ENCODE measurements at places on chromosomes 1 and 21.

DNA sequence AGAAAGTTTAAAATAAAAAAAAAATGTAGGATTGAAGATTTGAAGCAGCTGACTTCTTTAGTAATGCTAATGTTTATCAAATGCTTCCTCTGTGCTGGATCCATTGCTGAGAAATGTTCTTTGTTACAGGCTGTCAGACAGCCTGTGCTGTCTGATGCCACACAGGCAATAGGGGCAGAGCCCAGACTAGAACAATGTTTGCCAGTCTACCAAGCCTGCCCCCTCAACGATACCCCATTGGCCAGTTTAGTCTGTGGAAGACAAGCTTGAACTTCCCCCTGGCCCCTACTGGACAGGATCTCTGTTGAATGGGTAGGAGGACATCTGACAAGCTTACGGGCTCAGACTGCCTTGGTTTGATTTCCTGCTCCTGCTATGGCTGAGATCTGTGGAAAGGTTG, 79.4 kb downstream of the PAPPA2 start:
- DNase-seq, result no peak

- no peak for DNase-seq
Observed at GRCh38 chr1:203473781-203474305, 1.8 kb upstream of the PRELP start.

DNA sequence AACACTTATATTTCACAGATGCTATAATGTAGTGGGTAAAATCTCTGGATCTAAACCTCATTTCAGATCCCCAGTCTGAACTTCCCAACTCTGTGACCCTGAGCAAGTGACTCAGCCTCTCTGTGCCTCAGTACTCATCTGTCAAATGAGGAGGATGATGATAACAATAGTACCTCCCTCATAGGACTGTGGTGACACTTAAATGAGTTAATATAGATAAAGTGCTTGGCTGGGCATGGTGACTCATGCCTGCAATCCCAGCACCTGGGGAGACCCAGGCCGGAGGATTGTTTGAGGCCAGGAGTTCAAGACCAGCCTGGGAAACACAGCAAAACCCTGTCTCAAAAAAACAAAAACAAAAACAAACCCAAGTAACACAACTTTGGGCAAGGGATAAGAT, 4.7 kb upstream of the ECE1 start:
- no peak for DNase-seq

GRCh38 chr1:998745-998994, 1.2 kb downstream of the HES4 start:
- no peak for DNase-seq

DNA sequence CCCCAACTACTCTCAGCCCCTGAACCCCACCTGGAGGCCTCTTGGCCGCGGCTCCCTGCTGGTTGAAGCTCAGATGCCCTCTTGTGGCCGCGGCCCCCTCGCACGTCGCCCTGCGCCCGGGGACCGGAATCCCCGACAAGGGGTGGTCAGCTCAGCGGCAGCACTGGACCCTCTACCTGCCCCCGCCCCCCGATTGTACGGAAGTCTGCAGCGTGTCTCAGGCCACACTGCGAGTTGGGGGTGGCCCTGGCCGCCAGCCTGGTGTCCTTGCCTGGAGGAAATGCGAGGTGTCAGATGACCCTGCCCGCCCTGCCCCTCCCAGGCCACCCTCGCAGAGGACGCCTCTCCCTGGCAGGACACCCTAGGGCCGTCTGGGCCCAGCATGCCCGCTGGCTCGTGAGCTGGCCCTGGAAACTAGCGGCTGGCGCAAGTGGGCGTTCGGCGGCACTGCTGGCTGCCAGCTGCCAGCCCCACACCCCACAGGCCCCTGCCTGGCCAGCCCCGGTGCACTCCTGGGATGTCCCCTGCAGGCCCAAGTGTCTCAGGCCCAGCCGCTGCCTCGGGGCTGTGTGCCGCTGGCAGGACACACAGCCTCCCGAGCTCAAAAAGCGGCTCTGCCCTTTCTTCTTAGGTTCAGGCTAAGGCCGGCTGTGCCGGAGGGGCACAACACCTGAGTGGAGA, 60.8 kb downstream of the EDN2 start:
- no peak for DNase-seq

- no peak for DNase-seq
Observed at GRCh38 chr1:82343381-82343780, 542.6 kb downstream of the ADGRL2 start.

GRCh38 chr1:41807390-41807789, 111.3 kb downstream of the HIVEP3 start:
- no peak for DNase-seq

All from right kidney (tissue), 9 donors.